Bone marrow (tissue), 2 donors: ENCODE measurements at places on chromosomes 16 and 17.

GRCh38 chr16:50781043-50781442, 39.2 kb downstream of the CYLD start:
- no peak for DNase-seq

GRCh38 chr17:15409721-15410250, 57.6 kb downstream of the CDRT4 start:
- no peak for DNase-seq

GRCh38 chr17:21467739-21468490, 91.8 kb downstream of the KCNJ12 start:
- no peak for DNase-seq

DNA sequence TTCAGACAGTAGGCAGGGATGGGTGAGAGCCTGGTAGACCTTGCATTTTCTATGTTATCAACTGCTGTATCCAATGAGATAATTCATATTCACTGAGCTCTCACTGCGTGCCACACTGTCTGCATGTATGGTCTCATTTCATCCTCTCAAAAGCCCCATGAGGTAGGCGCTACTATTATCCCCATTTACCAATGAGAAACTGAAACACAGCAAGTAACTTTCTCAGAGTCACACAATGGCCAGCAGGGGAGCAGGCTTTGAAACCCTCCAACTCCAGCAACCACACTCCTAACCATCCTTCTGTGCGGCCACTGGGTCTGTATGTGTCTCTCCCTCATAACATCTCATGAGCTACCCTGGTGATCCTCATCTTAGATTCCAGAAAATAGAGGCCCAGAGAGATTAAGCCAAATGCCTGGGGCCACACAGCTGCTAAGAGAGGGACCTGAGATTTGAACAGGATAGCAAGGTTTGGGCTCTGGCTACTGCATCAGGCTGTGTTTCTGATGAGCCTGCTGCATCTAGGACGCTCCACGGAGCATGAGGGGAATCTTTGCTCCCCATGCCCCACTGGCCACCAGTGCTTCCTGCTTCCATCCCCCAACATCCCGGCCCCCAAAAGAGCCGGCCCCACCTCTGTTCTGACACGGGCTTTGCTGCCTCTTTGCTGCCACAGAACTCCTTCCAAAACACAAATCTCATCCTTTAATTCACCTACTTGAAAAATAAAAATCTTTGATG, 3.2 kb downstream of the CCR7 start:
- DNase-seq = no peak

GRCh38 chr17:6457688-6458459, 13.6 kb downstream of the PIMREG start:
- no peak for DNase-seq

GRCh38 chr17:32553168-32553567, 66.4 kb downstream of the CDK5R1 start:
- DNase-seq = no peak

DNA sequence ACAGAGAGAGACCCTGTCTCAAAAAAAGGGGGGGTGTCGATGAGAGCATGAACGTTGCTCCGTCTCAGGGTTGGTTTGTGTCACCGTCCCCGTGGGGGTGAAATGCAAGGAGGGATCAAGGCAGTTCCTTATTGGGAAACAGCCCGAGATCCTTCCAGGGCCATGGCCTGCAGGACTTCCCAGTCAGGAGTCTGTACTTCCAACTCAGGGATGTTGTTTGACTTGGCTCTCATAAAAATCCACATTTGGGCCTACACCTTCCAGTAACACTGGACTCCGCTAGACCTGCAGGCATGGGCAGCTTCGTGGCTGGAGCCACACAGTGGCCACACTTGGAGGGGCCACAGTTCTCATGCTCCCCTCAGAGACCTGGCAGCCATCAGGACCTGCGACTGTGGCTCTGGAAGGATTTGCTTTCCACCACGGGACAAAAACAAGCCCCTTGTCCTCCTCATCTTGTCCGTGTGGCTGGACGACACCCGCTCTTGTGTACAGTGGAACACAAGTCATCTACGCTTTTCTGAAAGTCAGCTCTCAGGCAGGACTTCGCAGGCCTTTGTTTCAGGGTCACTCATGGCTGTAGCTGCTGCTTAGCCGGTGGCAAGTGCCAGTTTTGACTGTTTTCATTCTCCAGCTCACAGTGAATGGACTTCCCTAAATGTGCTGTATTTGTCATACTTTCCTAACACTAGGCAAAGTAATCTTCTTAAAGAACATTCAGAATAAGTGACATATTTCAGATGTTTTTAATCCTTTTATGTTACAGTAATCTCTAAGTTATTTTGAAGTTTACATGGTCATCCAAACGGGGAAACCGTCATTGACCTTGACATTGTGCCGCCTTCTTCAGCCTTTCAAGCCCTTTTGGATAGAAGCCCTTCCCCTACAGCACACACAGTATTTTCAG, 24.2 kb upstream of the IL17C start:
- DNase-seq = no peak

GRCh38 chr17:82946081-82946480, 106.3 kb upstream of the ZNF750 start:
- no peak for DNase-seq

- no peak for DNase-seq
Measured at GRCh38 chr17:37570527-37571093, 38.6 kb downstream of the SYNRG start.

DNA sequence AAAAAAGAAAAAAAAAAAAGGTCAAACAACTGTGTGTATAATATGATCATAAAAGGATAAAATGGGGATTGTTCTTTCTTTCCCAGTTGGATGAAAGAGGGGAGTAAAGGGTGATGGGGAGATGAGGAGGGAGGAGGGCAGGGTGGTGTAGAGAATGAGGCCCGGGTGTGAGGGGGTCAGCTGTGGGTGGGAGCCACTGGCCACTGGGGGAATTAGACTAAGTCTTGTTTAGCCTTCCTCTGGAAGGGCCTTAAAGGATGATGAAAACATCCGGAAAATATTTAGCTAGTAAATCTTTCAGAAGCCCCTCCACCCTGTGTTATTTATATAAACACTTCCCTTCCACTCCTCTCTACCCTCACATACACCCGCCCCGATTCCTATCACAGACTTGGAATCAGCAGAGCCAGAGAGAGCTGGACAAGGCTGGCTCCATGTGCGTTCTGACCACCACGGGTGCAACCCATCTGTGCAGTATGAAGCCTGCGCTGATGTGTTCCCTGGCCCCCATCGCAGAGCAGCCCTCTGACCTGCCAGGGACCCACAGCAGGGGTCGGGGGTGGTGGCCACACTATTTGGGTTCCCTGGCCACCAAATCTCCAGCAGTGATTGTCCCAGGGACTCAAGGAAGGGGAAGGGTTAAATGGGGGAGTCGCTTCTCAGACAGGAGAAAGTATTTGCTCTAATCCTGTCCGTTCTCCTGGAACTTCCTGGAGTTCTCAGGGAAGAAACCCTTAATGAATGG, 72.7 kb downstream of the GAS7 start:
- DNase-seq = no peak

DNA sequence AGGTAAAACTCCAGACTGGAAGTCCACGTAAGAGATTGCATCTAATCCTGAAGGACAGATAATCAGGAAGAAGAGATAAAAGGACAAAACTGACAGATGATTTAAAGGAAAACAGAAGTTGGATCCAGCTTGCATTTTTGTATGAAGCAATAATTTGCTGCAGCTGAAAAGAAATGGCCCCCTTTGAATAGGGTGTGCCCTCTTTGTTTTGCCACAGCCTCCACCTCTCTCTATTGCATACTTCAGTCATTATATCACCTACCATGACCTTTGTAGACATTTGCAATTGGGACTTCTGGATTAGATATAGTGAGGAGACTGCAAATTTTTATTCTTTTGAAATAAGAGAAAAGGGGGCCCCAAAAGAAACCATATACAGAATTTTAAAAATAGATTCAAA, 8.1 kb downstream of the NOG start:
- DNase-seq = no peak

DNA sequence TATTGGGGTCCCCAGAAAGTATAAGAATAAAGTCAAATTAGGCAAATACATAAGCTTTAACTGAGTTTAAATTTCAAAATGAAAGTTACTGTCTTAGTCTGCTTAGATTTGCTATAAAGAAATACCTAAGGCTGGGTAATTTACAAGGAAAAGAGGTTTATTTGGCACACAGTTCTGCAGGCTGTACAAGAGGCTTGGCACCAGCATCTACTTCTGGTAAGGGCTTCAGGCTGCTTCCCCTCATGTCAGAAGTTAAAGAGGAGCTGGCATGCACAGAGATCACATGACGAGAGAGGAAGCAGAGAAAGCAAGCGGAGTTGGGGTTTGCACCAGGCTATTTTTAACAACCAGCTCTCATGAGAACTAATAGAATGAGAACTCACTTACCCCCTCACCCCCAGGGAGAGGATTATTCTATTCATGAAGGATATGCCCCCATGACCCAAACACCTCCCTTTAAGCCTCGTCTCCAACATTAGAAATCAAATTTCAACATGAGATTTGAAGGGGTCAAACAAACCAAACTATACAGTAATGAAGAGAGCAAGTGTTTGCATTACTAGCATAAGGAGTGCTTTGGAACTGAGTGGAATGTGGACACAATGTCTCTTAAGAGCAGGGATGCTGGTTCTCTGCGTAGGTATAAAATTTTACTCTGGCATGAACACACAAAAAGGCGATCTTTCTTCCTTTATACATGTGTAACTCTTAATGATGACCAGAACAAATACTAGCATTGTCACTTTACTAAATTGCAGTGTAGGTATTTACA, 292.8 kb upstream of the PMFBP1 start:
- no peak for DNase-seq

- no peak for DNase-seq
Measured at GRCh38 chr17:61201211-61201610, 198.4 kb upstream of the TBX2 start.

- no peak for DNase-seq
Measured at GRCh38 chr16:50183316-50183715, 30.2 kb downstream of the TENT4B start.

GRCh38 chr17:4365628-4366326, 698 bp downstream of the UBE2G1 start:
- DNase-seq = no peak

- DNase-seq = no peak
Measured at GRCh38 chr17:79221597-79221996, 147.0 kb downstream of the ENGASE start.

DNA sequence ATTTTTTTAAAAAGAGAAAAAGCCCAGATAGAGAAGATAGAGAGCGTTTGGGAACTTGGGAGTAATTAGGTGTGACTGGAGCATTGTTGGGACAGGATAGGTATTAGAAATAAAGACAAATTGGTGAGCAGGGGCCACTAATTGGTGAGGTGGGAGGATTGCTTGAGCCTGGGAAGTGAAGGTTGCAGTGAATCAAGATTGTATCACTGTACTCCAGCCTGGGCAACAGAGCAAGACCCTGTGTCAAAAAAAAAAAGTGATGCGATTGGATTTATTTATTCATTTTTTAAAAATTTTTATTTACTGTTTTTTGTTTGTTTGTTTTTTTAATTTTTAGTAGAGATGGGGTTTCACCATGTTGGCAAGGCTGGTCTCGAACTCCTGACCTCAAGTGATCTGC, 5.1 kb downstream of the CASC3 start:
- DNase-seq = no peak

- DNase-seq = no peak
Measured at GRCh38 chr16:23074423-23074822, 74.8 kb downstream of the USP31 start.

GRCh38 chr17:27579897-27580321, 51.1 kb upstream of the LGALS9 start:
- DNase-seq = no peak

- DNase-seq = no peak
Measured at GRCh38 chr17:71995590-71995989, 125.2 kb upstream of the SOX9 start.

DNA sequence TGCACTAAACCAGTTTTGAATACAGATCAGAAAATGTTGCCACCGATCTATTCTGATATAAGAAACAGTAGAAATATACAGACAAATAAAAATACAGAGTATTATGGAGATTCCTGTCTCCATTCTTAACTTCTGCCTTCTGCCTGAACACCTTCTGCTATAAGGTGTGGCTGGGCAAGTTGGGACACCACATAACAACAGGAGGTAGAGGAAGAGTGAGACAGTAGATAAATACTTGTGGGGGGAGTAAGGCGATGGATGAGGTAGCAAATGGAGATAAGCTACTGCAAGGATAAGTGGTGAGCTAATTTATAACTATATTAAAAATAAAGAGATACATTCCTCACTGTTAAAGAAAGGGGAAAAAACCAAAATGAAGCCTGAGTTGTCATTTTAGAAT, 143.7 kb downstream of the CDH8 start:
- DNase-seq = no peak

DNA sequence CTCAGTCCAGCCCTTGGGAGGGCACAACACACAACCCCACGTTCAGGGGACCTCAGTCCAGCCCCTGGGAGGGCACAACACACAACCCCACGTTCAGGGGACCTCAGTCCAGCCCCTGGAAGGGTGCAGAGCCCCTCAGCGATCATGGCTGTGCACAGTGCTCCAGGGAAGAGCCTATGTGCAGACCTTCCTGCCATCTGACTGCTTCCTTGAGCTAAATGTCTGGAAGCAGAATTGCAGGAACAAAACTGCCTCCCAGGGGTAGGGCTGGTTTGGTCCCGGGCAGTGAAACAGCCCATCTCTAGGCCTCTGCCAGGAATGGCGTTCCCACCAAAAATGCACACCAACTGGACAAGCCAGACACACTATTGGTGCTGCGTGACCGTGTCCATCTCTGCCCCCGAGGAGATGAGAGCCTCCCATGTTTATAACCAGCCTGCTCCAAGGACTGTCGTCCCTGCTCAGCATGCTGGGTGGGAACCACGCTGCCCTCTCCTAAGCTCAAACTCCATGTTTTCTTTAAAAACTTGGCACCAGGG, 44.0 kb downstream of the ZNF276 start:
- no peak for DNase-seq

DNA sequence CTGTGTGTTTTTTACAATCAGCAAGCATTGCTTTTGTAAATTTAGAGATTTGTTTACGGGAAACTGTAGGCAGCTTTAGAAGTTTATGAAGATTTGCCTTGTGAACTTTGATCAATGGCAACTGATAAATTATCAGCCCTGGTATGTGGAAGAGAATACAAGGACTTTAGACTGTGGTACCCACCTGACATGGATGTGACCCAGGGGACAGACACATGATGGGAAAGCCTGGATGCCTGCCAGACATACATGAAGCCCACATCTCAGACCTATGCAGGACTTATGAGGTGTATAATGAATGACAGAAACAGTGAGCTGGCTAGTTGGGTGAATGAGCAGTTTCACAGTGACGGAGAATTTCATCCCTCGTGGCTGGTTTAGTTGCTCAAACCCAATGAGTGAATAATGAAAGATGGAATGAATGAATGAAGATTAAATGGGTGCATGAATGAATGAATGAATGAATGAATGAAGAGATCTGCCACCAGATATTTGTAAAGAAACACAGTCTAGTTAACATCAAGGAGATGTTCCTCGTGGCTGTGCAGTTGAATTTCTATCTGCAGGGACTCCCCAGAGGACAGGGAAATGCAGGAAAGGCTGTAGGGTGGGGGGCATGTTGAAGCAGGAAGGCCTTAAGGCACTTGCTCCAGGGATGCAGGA, 7.6 kb downstream of the TMEM92 start:
- DNase-seq = no peak
